ENCODE measurements at places on chromosomes 16 and 17.

DNA sequence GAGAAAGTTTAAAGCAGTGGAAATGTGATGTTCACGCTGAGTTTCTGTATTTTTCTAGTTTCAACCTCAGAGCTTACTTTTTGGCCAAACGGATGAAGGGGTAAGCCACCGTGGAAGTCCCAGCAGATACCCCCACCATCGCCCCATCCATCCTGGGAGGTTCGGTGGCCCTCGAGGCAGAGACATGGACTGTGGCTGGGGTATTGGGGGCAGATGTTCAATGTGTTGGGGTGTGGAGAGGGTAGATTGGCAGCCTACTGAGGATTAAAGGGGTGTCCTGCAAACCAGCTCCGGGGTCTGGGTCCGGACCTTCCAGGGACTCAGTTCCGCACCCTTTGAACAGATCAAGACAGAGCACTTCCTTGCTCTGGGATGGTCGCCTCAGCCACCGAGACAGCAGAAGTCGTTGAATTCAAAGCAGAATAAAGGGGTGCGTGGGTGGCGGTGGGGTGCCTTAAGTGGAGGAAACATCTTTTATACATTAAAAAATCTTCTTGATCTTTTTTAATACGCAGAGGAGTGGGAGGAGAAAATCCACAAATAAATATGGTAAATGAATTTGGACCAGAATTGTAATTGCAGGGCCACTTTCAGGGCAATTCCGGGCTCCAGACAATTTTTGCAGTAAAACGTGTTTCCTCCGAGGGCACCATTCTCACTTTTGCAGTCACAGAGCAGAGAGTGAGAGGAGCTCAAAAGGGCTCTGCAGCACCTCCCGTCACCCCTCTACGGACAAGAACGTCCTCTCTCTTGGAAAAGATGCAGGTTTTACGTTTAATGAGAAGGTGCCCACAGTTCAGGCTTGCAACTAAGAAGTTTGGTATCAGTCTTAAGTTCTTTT lies 8.2 kb upstream of the CBX8 start:
- peak; percentile 31 for DNase-seq

GRCh38 chr16:10181196-10182162 lies 749 bp downstream of the GRIN2A start:
- DNase-seq: peak; percentile 93

GRCh38 chr17:77694391-77695363 lies 263.8 kb upstream of the TNRC6C start:
- no peak for DNase-seq

- DNase-seq: no peak
These were observed 477 bp upstream of the OSGIN1 start for GRCh38 chr16:83952587-83952939.

DNA sequence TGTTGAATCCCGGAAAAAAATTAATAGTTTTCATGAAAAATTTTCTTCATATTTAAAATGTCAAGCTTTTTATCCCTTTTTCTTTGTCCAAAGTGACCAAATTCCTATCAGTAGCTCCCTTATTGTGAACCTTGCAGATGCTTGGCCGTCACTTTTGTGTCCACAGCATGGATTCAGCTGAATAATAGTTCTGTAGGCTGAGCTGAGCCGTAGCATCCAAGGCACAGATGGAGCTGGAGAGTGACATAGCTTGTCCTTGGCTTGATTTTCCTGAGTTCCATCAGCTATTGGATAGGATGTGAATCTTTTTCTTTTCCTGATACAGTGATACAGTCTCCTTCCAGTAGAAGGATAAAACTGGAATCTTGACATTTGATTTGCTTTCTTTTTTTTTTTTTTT lies 3.6 kb downstream of the NUP85 start:
- DNase-seq: no peak

DNA sequence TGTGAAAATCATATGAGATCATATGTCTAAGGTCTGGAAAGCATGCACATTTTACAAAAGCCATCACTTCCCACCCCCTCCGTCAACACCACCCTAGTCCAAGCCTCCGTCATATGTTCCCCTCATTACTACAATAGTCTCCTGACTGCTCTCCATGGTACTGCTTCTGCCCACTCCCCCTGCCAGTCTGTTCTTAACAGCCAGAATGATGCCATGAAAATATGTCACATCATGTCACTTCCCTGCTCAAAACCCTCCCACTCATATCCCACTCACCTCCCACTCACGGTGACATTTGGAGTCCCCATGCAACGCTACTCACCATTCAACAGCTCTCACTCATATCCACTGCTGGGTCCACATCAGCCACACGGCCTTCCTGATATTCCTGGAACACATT lies 432.3 kb downstream of the XYLT1 start:
- DNase-seq: no peak

GRCh38 chr16:525520-526180 lies 1.9 kb upstream of the CAPN15 start:
- DNase-seq: peak; percentile 54

- no peak for DNase-seq
These were observed 78.4 kb downstream of the ARHGAP44 start for GRCh38 chr17:12867726-12868125.

DNA sequence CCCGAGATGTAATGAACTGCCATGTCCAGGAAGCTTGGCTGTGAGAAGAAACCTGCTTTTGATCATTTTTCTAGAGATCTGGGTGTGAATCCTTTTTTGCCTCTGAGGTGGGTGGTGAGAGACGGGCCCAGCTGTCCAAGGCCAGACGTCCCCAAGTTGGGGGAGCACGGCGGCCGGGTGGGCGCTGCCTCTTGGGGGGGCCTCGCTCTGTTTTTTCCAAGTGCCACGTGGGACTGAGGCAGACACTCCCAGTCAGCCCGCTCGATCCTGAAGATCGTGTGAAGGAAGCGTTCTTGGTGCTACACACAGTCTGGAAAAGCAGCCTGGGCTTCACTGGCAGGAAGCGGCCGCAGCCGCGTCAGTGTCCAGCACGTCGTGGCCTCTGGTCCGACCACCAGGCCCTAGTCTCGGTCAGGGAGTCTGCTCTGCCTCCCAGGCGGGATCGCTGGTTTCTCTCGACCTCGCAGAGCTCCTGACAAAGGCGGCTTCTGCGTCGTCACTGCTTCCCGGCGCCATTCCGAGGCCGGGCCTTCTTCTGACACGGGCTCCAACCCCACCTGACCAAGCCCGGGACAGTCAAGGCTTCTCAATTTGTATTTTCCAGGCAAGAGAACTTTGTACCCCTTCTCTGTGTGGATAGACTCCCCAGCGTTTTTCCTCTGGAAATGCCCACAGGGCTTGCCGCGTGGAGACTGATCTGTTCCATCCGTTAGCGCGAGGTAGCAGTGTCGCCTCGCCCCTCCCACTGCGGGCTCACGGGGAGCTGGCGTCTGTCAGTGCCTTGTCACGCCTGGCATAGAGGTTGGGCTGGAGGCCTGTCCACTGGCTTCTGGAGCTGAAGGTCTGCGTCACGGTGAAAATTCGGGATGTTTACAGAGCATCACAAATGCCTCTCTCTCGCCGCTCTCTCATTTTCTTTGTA lies 12.4 kb downstream of the PRSS27 start:
- no peak for DNase-seq

DNA sequence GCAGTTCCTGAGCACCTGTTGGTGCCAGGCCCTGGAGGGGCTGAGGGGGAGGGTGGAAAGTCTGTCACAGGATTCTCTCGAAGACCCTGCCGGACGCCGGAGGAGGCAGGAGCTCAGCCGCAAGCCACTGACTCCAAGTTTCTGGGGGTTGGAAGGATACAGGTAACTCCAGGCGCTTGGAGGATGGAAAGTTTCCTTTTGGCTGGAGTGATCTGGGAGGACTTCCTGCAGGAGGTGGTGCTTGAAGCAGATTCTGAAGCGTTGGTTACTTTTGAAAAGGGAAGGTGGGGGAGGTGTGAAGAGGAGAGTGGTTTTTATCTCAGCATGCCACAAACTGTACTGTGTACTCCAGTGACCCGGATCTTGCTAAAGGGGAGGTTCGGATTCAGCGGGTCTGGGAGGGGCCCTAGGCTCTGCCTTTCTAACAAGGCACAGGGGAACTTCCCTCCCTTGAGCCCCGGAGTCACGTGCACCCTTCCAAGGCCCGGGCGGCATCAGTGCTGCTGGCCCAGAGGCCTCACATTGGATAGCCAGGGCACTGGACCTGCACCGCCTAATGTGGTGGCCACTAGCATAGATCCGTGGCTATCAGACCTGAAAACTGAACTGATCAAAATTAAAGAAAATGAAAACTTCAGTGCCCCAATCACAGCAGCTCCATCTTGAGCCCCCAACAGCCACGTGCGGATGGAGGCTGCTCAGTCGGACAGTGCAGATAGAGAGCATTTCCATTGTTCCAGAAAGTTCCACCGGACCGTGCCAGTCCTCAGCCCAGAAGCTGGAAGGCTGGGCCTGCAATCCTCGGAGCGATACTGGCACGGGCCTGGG lies 42.2 kb upstream of the GSE1 start:
- DNase-seq: no peak

DNA sequence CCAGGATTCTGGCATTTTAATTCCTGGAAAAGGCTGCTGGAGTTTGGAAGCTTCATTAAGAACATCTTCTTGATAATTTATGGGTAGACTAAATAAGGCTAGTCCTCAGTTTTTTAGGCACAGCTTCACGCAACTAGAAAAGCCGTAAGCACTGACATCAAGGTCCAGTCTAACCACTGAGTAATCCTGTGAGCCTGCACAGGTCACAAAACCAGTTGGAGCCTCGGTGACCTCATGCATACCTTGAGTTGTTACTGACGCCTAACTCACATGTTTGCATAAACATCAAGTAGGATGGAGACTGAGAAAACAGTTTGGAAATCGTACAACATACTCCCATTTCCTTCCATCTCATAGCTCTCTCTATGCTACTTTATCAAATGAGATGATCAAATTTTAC lies 63.8 kb upstream of the RCVRN start:
- DNase-seq: no peak

DNA sequence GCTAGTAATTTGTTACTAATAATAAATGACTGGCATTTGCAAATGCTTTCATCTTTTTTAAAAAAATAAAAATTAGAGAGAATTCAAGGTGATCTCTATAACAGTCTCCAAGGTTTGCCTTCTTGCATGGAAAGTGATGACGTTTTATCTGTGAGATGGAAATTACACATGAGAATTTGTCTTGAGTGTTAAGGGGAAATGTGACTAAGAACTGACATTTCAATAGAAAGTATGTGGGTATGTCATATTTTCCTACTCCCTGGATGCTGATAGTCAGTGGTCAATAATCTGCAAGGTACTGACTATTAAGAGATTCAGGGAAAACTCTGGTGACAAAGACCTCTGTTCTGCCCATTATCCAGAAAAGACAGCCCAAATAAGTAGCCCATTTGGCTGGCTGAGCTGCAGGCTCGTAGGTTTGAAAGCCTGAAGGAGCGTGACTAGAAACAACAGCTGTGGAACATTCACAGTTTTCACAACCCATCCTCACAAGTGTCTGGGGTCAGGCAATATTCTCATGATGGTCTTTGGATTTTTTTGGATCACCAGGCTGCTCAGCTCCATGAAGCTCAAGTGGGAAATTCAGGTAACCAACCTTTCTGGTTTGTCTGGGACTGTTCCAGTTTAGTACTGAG lies 49.7 kb upstream of the WSCD1 start:
- no peak for DNase-seq

- no peak for DNase-seq
These were observed 14.4 kb upstream of the GJD3 start for GRCh38 chr17:40378966-40379365.

- no peak for DNase-seq
These were observed 8.5 kb downstream of the MPG start for GRCh38 chr16:86483-86952.

DNA sequence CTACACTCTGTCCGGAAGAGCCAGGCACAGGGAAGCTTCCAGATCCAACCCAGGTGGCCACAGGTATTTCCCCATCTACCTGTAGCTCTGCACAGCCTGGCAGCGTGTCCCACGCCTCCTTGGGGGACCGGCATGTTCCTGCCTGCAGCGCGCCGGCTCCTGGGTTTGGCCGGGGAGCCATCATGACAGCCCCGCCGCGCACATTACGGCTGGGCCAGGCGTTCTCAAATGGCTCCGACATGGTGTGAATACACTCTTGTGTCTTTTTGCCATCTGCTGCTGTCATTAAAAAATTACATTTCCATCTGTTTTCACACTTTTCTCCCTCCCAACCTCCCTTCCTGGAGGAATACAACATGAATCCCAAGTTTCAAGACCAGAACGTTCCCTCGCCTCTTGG lies 8.0 kb upstream of the GINS2 start:
- DNase-seq: no peak

DNA sequence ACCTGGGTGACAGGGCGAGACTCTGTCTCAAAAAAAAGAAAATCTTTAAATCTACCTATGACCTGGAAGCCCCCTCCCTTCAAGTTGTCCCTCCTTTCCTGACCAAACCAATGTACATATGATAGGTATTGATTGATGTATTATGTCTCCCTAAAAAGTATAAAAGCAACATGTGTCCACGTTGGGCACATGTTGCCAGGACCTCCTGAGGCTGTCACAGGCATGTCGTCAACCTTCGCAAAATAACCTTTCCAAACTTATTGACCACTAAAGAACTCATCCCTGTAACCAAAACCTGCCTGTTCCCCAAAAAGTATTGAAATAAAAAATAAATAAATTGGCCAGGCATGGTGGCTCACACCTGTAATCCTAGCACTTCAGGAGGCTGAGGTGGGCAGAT lies 4.4 kb downstream of the OXLD1 start:
- no peak for DNase-seq

DNA sequence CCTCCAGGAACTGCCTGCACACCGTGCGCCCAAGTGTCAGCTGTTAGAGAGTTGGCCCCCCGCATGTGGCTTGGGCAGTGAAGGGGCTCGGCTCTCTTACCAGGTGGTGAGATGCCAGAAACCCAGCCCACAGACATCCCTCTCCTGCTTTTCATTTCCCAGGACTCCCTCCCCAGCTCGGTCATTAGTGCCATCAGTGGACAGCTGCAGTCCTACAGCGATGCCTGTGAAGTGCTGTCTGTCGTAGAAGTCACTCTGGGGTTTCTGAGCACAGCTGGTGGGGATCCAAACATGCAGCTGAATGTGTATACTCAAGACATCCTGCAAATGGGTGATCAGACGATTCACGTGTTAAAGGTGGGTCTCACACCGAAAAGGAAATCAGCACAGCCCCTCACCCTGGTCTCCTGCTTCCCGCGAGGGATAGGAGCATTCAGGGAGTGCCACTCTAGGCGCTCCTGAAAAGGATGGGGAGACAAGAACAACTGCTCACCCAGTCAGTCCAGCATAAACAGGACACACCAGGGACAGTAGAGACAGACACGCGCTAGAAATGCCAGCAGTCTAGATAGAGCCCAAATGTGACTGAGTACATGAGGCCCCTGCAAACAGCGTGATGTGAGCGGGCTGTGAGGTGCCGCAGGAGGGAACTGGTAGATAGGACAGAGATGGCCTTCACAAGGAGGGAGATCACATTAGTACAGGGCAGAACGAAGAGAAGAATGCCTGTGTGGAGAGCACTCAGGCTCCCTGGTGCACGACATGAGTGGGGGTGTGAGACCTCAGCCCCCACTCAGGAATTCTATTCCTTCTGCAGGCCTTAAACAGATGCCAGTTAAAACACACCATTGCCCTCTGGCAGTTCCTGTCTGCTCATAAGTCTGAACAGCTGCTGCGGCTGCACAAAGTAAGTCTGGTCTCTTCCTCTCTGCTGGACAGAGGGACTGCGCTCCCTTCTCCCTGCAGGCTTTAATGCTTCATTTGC lies 25.7 kb upstream of the ENDOV start:
- peak; percentile 63 for DNase-seq

GRCh38 chr17:82457929-82458178 lies 687 bp upstream of the NARF start:
- no peak for DNase-seq

GRCh38 chr16:81543571-81543970 lies 99.0 kb downstream of the CMIP start:
- DNase-seq: no peak

GRCh38 chr17:65572581-65573281 lies 11.3 kb upstream of the AXIN2 start:
- peak; percentile 33 for DNase-seq

GRCh38 chr17:73325527-73325842 lies 13.7 kb upstream of the CDC42EP4 start:
- no peak for DNase-seq

Data from eye (tissue), 1 donor.